ENCODE measurements at places on chromosomes 12 and 14. TPM values are rescaled to one million over a fixed set of nuclear protein-coding genes. Genes with fewer than 3 reads are reported as not detected.
A peak's percentile ranks its signal among the peaks of the same experiment; 100 is the strongest.

The GPR65 gene
- not detected for total RNA-seq

- DNase-seq: no peak
These were observed 254.0 kb upstream of the SRRM4 start for GRCh38 chr12:118727196-118727978.

DNA sequence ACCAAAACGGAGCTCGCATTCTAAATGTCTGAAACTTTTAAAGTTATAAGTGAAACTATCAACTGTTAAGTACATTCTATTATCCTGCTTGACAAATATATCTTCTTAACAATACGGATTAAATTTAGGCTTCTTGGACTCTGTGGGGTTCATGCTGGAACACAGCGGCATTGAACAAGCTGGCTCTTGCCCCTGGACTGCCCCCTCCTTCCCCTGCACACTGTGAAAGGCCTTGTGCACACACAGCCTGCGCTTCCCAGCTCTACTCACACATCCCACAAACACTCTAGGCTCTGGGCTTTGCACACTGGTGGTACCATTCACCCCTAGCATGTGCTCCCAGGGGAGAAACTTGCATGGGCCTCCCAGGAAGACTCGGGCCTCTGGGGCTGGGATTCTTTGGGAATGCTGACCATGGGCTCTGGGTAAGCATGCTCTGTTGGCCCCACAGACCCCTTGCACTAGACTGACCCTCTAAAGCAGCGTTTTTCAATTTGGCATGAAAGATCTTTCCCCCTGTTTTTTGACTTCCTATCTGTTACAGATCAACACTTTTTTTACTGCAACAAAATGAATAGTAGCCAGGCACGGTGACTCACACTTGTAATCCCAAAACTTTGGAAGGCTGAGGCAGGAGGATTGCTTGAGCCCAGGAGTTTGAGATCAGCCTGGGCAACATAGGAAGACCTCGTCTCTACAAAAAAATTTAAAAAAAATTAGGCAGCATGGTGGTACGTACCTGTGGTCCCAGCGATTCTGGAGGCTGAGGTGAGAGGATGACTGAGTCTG lies 96.2 kb upstream of the CPM start:
- peak; percentile 25 for DNase-seq

DNA sequence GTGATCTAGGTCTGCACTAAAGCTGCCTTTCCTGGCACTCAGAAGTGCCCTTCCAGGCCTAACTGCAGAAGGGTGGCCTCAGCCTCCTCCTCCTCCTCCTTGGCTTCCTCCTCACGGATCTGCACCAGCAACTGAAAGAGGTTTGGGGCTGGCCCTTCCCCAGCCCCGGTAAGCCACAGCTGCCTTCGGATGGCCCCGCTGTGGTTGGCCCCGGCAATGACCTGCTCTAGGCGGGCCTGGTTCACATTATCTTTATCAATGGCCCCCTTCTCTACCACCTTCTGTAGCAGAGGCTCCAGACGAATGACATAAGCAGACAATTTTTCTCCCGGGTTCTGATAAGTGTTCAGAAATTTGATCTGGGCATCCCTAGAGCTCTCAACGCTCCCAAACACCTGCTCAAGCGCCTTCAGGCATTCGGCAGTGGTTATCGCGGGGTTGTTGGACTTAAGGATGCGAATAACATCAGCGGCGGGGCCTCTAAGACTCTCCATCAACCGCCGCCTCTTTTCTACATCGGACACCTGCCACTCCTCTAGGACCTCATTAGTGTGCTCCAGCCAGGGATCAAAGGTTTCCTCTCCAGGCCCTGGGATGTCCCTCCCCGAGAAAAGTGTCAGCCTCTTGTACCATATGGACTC lies 1.5 kb downstream of the PNMA1 start:
- DNase-seq: no peak

GRCh38 chr12:41972196-41972595 lies 172.5 kb downstream of the GXYLT1 start:
- DNase-seq: no peak

- peak; percentile 72 for DNase-seq
These were observed 160.1 kb downstream of the STXBP6 start for GRCh38 chr14:24889843-24890242.

The CLEC4D gene
- total RNA-seq: not detected

DNA sequence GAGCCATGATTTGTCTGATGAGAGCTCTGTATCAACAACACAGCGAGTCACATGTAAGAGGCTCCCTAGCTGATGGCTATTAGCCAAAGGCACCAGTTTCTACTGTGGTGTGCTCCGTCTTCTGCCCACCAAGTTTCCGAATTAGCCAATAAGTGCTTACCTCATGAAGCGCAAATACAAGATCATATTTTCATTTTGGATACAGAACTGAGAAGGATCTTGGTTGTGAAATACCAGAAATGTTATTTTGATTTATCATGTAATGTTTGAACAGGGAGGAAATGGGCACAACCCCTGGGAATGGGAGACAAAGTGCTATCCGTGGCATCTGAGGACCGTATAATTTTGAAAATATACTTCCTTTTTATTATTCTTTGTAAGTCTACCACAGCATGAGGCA lies 234.3 kb downstream of the DACT1 start:
- no peak for DNase-seq

- no peak for DNase-seq
These were observed 7.8 kb downstream of the RNF41 start for GRCh38 chr12:56213878-56214277.

- DNase-seq: peak; percentile 40
These were observed 42.0 kb upstream of the A2ML1 start for GRCh38 chr12:8780389-8780788.

- no peak for DNase-seq
These were observed 23.4 kb downstream of the SERPINA1 start for GRCh38 chr14:94364964-94365363.
